ENCODE measurements at places on chromosomes 5 and 9.

- no peak for DNase-seq
Observed at GRCh38 chr9:81074221-81074620, 615.1 kb downstream of the TLE1 start.

DNA sequence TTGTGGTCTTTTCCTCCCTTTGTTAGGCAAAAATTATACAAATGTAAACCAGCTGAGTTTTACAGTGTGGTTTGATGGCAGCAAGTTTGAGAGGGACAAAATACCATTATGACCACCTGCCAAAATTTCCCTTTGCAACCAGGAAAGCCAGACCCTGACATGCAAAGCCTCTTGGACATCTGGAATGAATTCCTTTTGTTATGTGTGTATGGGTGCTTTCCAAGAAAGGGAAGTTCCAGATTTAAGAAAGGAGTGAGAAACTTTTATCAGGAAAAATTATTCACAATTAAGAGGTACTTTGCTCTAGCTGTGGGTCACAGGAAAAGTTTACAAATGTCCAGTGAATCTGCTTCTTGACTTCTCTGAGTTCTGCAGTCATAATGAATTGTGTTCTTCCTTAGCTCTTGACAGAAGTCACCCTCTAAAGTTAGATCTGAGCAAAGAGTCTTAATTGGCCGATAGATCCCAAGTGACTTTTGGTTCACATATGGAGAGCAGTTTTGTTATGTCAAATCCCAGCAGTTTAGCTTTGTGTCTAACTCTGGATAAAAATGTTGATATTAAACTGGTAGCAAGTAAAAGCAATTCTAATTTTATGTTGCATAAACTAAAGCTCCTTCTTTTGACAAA lies 295.9 kb upstream of the ZNF608 start:
- DNase-seq = no peak

DNA sequence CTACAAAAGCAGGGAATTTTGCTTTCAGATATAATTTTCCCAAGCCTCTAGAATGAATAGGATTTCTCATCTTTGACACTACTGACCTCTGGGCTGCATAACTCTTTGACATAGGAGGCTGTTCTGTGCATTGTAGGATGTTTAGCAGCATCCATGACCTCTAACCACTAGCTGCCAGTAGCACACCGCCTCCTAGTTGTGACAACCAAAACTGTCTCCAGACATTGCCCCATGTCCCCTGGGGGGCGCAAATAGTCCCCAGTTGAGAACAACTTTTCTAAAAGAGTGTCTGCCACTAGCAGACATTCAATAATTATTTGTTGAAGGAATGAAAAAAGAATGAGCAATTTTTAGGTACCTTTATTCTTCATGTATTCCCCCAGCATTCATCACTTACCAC lies 51.8 kb downstream of the POU4F3 start:
- DNase-seq = peak; percentile 22

DNA sequence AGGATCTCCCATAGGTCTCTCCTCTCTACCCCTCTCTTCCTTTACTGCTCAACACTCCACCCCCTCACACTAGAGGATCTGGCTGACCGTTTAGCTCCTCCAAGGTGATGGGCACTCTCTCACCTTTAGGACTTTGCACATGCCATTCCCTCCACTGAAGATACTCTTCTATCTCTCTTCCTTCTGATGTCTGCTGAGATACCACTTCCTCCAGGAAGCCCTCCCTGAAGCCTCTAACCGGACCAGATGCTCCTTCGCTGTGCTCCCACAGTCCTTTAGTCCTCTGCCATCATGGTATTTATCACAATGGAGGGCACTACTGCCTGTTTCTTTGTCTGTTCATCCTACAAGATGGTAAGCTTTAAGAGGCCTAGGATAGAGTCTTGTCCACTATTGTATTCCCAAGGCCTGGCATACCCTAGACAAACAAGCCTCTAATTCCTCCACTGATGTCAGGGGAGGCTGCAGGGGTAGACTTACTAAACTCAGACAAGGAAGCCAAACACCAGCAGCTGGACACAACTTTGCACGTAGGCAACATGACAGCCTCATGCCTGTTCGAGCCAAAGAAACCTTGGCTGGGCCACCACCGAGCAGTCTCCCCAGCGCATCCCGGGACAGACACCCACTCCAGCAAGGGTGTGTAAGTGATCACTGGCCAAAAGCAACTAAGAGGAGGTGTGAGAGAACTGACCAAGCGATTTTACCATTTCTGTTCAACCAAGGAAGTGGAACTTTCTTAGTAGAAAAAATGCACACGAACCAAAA lies 20.2 kb downstream of the ORM2 start:
- DNase-seq = no peak

DNA sequence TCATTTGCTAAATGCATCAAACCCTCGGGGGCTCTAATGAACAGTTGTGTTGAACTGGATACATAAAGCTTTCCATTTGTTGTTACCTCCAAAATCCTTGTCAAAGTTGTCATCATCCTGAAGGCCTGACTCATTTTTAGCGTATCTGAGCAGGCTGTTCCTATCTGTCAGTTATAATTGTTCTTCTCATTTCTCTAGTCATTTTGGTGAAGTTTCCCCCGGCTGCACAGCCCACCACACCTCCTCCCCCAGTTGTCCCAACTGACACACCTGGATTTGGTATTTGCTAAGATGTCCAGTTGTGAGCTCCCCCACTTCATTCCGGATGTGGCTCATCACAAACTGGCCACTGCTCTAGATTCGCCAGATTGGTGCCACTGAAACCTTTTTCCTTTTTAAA lies 27.7 kb downstream of the ZFAND5 start:
- no peak for DNase-seq

- no peak for DNase-seq
Observed at GRCh38 chr5:74490814-74491213, 149.7 kb downstream of the ENC1 start.

DNA sequence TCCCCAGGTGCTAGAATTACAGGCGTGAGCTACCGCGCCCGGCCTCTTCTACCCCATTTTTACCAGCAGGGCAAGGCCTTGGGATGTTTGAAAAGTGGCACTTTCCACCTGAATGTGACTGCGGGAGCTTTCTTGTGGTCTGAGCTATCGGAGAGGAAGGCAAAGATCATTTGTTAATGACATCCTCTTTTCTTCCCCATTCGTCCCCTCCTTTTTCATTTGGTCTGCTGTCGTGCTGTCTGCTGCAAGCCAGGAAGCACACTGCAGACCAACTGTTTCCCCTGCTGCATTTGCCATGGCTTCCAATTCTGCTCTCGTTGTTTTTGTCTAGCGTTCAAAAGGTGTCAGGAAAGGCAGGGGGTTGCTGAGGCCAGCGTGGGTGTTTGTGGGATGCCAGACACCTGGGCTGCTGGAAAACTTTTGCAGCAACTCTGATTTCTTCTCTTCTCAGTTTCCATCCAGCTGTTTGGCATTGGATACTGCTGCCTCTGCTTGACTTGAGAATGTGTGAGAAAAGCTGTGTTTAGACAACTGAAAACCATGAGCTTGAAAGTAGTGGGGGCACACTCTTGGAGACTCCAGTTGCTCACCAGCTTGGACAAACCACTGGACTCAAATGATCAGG lies 196.4 kb upstream of the MSX2 start:
- no peak for DNase-seq

GRCh38 chr5:1447671-1448361 lies 2.6 kb upstream of the SLC6A3 start:
- no peak for DNase-seq

GRCh38 chr9:96875461-96876142 lies 21.3 kb upstream of the ZNF782 start:
- DNase-seq = peak; percentile 77

- DNase-seq = no peak
Observed at GRCh38 chr5:68898951-68899471, 194.8 kb upstream of the SLC30A5 start.

DNA sequence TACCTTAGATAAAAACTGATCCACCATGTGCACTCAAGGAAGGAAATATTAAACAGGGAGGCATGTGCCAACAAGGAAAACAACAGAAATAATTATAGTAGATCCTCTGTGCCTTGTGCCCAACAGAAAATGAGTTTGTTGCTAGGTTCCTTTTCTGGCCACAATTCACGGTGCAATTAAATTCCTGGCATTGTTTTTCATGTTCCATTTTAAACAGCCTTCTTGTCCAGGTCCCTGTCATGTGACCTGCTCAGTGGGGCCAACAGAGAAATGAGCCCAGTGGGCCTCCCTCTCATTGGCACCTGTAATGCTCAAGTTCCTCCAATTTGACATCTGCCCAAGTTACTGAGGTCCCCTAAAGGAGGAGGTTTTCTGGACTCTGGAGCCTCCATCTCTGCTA lies 56.5 kb downstream of the SPOCK1 start:
- no peak for DNase-seq

GRCh38 chr5:103464835-103465484 lies 97.6 kb downstream of the NUDT12 start:
- DNase-seq = no peak

GRCh38 chr5:160199410-160199911 lies 29.8 kb upstream of the FABP6 start:
- DNase-seq = peak; percentile 94

DNA sequence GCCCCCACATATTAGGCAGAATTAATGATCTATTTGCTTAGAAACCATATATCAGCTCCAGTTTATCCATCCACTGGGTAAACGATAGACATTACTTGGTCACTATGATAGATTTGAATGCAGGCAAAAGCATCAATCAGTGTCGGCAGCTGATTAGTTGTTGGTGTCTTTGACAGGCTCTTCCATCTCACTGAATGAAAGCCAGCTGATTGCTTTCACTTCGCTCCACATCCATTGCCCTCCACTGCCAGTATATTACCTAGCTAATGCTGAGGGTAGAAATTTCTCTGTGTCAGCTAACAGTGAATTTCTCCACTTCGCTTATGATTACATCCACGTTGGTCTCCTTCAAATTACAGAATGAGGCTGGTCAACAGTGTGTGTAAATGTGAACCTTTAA lies 821.3 kb upstream of the TYRP1 start:
- no peak for DNase-seq

Data from endothelial cell (in vitro differentiated cells).